ENCODE measurements at places on chromosomes 13 and 19. TPM values are rescaled to one million over a fixed set of nuclear protein-coding genes. Genes with fewer than 3 reads are reported as not detected.

Gene ZNF583
- total RNA-seq = 2.0 TPM

Gene RNF225
- total RNA-seq = 0.13 TPM

Gene FFAR1
- total RNA-seq = not detected

Gene ZNF536
- not detected for total RNA-seq

Gene IGSF23
- 0.26 TPM for total RNA-seq

Gene ZNF534
- total RNA-seq = not detected

Gene PRTN3
- 0.34 TPM for total RNA-seq

Gene NLRP5
- total RNA-seq = not detected

Gene KLK7
- total RNA-seq = not detected

Gene HIPK4
- total RNA-seq = 0.26 TPM

Gene PSG2
- total RNA-seq = not detected

Gene MEF2B
- 0.74 TPM for total RNA-seq

Gene ARRDC5
- not detected for total RNA-seq

Gene TMEM238
- total RNA-seq = 5.9 TPM

Gene MAP3K10
- total RNA-seq = 18.1 TPM

Gene CEACAM8
- total RNA-seq = not detected

Gene CYP4F22
- 0.08 TPM for total RNA-seq

Gene NLRP7
- not detected for total RNA-seq

Gene KASH5
- total RNA-seq = not detected

Gene C19orf18
- not detected for total RNA-seq

Gene ITGBL1
- total RNA-seq = 1.7 TPM

Gene PALM
- total RNA-seq = 17.0 TPM

Gene CFAP97D2
- not detected for total RNA-seq

Gene RNASEH2A
- 49.2 TPM for total RNA-seq

Gene PTGER1
- not detected for total RNA-seq

Gene NCAN
- total RNA-seq = 0.03 TPM

Gene PRR22
- total RNA-seq = 2.7 TPM

Gene ACTL9
- not detected for total RNA-seq

Gene FBXO17
- 86.0 TPM for total RNA-seq

Gene FUT3
- not detected for total RNA-seq

Gene ANKRD24
- total RNA-seq = 0.23 TPM

Gene CEACAM18
- total RNA-seq = not detected

Gene PTH2
- not detected for total RNA-seq

Gene ZNF625
- total RNA-seq = not detected

Gene ZNF649
- 0.41 TPM for total RNA-seq

Gene DENND1C
- 0.56 TPM for total RNA-seq

Gene ENOX1
- total RNA-seq = 0.77 TPM

Gene MZF1
- 14.5 TPM for total RNA-seq

Gene ZSCAN4
- not detected for total RNA-seq

Gene DMPK
- 59.1 TPM for total RNA-seq

Gene ACP7
- total RNA-seq = 0.23 TPM

Gene ZNF709
- 0.05 TPM for total RNA-seq

Gene KIRREL2
- 0.64 TPM for total RNA-seq

Gene ZNF382
- total RNA-seq = 0.08 TPM

Gene NLRP11
- not detected for total RNA-seq

Gene CYTH2
- total RNA-seq = 52.6 TPM

Gene ZNF793
- total RNA-seq = not detected

Gene ZNF45
- 13.0 TPM for total RNA-seq

Gene TRPC4
- total RNA-seq = 0.08 TPM

Gene MCOLN1
- 11.8 TPM for total RNA-seq

Gene IL11
- total RNA-seq = 100 TPM
